Cardiac muscle cell (in vitro differentiated cells and primary cell): ENCODE measurements at places on chromosomes 2 and 18. TPM values are rescaled to one million over a fixed set of nuclear protein-coding genes. Genes with fewer than 3 reads are reported as not detected.

- peak; percentile 14 for DNase-seq
Observed at GRCh38 chr18:44880170-44880569, 199.5 kb downstream of the SETBP1 start.

DNA sequence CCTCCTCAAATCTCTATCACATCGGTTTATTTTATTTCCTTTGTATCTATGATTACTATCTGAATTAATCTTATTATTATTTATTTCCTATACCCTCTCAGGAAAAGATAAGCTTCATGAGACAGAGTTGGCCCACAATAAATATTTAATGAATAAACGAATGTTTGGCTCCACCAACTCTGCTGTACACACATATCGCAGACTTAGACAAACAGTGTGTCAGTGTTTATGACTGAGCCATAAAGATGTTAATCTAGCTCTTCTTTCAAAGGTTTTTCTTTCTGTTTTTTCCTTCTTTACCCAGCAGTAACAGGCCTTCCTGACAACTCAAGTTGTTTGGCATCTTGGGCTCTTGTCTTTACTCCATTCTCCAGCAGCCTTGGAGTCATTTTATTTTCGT is 329.5 kb downstream of the CDH2 start:
- no peak for DNase-seq

Gene POTEC
- total RNA-seq, result not detected in 2 replicates

DNA sequence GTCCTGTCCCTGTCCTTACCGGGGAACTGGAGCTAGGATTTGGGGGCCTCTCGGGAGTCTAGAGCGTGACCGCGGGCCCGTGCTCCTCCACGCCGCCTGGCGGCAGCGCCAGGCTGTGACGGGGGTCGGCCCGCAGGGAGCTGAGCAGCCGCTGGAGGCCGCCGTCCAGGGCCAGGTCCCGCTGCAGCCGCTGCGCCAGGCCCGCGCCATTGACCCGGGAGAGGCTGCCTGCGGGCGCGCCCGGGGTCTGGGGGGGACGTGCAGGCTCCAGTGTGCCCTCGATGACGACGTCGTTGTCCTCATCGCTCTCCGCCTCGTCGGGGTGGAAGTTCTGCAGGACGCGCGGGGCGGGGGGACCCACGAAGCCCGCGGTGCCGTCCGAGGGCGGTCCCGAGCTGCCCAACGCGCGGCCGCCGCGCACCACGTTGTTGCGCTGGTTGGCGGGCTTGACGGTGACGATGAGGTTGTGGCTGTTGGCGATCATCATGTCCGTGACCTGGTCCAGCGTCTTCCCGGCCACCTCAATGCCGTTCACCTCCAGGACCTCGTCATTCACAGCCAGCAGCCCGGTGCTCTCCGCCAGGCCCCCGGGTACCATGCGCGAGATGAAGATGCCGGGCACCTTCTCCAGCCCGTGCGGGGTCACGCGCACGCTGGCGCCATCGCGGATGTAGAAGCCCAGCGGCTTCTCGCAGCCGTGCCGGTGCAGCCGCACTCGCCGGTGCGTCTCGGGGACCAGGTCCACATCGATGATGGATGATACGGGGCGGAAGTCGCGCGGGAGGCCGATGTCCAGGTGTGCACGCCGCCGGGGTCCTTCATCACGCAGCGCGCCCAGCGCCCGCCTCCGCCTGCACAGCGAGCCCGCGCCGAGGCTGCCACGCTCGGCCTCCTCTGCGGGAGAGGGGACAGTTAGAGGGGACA is 50.9 kb downstream of the ADNP2 start:
- DNase-seq, result no peak

GRCh38 chr2:189629531-189630453 is 31.5 kb upstream of the ASNSD1 start:
- DNase-seq, result peak; percentile 77

Gene COLEC12
- 57.5 and 61.1 TPM in 2 replicates for total RNA-seq

DNA sequence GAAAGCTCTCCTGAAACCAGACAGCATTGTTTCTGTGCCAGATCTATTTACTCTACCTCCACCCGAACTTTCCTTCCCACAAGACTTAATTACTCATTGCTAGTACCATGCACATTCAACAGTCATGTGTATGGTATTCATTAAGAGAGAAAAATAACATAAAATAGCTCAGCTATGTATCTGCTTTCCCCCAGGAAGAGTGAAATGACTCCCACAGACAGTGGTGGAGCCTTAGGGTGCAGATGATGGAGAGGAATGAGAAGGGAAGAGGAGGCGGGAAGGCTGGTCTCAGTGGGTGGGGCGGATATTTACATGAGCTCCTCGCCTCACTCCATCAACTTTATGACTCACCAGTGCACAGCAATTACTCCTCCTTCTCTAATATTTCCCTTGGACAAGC is 724.5 kb downstream of the EPHA4 start:
- peak; percentile 43 for DNase-seq

Gene GPR35
- 0.70 and 5.1 TPM in 2 replicates for total RNA-seq

Gene TMSB10
- 1,740 and 1,976 TPM in 2 replicates for total RNA-seq

GRCh38 chr18:68735483-68736343 is 20.8 kb upstream of the TMX3 start:
- peak; percentile 40 for DNase-seq

GRCh38 chr2:223644136-223644535 is 42.0 kb upstream of the SCG2 start:
- no peak for DNase-seq

- no peak for DNase-seq
Observed at GRCh38 chr2:98935111-98935770, 784 bp downstream of the CRACDL start.

DNA sequence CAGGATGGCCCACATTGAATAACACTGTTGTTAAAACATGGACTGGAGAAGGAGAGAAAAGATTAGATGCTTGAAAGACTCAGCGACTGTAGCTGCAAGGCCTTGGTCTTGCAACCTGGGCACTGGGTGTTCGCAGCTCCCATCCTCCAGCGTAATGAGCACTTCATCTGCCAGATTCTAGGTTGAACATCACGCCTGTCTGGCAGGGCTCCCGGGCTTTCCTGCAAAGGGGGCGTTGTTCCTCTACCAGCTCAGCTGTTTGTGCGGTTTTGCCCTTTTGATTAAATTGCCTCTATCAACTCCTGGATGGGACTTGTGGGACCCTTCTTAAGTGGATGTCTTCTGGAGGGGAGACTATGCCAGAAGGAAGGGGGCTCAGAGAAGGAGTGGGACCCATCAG is 215.4 kb downstream of the KLHL29 start:
- DNase-seq, result no peak

DNA sequence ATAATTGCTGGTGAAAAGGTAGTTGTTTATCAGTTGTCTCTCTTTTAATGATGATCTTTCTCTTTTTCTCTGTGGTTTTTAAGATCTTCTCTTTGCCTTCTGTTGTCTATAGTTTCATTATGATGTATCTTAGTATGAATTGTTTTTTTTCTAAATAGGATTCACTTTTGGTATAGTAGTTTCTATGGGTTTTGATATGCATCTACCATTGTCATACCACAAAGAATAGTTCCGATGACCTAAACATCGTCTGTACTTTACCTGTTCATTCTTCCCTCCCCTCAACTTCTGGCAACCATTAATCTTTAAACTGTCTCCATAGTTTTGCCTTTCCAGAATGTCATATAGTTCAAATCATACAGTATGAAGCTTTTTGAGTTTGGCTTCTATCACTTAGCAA is 19.6 kb downstream of the RDH14 start:
- DNase-seq, result no peak

GRCh38 chr2:26651470-26651771 is 10.3 kb upstream of the CIB4 start:
- DNase-seq, result no peak

DNA sequence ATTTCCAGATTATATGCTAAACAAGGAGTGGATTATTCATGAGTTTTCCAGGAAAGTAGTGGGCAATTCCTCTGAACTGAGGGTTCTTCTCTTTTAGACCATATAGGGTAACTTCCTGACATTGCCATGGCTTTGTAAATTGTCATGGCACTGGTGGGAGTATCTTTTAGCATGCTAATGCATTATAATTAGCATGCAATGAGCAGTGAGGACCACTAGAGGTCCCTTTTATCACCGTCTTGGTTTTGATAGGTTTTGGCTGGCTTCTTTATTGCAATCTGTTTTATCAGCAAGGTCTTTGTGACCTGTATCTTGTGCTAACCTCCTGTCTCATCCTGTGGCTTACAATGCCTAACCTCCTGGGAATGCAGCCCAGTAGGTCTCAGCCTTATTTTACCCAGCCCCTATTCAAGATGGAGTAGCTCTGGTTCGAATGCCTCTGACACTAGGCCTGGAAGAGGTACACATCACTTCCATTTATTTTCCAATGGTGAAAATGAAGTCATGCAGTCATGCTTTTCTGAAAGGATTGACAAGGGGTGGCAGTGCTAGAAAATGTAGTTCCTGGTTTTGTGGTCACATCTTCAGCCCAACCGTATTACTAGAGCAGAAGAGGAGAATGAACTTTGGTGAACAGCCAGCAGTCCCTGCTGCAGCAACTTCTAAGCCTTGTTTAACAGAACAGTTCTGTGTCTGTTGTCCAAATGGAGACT is 26.6 kb upstream of the ITGA4 start:
- DNase-seq, result peak; percentile 14

- DNase-seq, result peak; percentile 33
Observed at GRCh38 chr2:155310589-155310988, 612.1 kb downstream of the KCNJ3 start.

- no peak for DNase-seq
Observed at GRCh38 chr2:217193431-217194340, 333.8 kb upstream of the TNP1 start.

GRCh38 chr2:177076636-177077179 is 135.9 kb upstream of the HNRNPA3 start:
- DNase-seq, result no peak

- peak; percentile 2 for DNase-seq
Observed at GRCh38 chr2:152814475-152815030, 96.1 kb downstream of the ARL6IP6 start.

Gene TUBB8B
- not detected in 2 replicates for total RNA-seq

DNA sequence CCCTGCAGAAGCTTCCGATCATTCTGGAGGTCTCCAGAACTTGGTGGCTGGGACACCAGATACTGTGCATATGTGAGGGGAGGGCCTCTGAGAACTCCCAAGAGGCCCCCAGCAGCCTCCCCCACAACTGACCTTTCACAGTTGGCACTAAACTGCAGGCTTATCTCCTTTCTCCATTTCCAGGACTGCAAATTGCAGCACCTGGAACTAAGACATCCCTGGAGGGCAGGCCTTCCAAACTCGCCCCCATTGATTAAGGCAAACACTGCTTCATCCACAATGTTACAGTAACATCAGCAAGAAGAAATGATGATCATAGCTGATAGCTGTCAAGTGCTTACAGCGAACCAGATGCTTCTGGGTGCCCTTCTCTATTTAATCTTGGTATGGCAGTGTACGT is 67.9 kb downstream of the TGOLN2 start:
- DNase-seq, result no peak

DNA sequence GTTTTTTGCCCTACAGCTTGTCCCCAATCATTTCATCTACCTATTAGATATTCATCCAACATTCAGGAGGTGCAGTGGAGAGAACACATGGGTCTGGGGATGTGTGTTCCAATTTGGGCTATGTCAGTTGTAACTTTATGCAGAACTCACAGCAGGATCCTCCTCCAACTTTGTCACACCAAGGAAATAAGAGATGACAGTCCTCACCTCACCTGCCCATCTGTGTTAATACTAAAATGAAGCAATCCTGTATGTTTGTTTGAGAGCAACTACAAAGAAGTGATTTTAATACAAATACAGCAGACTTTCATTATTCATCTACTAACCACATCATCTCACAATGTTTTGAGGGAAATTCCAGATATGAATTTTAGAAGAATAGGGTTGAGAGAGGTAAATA is 126.7 kb downstream of the ARHGAP15 start:
- no peak for DNase-seq

DNA sequence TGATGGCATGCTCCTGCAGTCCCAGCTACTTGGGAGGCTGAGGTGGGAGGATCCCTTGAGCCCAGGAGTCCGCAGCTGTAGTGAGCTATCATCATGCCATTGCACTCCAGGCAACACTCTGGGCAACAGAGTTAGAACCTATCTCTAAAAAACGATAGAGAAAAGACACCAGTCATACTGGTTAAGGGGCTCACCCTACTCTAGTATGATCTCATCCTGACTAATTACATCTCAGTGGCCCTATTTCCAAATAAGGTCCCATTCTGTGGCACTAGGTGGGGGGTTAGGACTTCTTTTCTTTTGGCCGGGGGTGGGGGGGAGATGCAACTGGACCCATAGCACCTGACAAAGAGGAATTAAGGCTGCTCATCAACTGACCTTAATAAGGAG is 163.2 kb upstream of the NCK2 start:
- no peak for DNase-seq

GRCh38 chr18:25145731-25146511 is 206.0 kb downstream of the ZNF521 start:
- DNase-seq, result no peak

GRCh38 chr2:18396329-18397010 is 164.0 kb downstream of the RDH14 start:
- no peak for DNase-seq
